Cortex of kidney (tissue), 1 donor: ENCODE measurements at places on chromosomes 16 and 17.

DNA sequence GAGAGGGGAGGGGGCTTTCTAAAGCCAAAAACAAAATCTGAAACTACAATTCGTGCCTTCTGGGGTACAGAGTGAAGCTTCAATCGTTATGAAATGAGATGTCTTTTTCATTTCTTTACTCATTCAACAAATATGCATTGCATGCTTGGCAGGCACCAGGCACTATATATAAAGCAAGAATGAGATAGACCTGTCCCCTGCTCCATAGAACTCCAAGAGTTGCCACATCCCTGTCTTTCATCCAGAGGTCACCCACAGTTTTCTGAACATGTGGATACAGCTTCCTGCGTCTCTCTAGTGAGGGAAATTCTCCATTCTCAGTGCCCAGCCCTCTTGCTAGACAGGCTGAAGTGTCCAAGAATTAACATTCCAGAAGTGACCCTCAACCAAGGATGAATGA is 343.2 kb upstream of the MAF start:
- no peak for DNase-seq

GRCh38 chr17:34672176-34672785 is 92.9 kb downstream of the TMEM132E start:
- DNase-seq, result no peak

DNA sequence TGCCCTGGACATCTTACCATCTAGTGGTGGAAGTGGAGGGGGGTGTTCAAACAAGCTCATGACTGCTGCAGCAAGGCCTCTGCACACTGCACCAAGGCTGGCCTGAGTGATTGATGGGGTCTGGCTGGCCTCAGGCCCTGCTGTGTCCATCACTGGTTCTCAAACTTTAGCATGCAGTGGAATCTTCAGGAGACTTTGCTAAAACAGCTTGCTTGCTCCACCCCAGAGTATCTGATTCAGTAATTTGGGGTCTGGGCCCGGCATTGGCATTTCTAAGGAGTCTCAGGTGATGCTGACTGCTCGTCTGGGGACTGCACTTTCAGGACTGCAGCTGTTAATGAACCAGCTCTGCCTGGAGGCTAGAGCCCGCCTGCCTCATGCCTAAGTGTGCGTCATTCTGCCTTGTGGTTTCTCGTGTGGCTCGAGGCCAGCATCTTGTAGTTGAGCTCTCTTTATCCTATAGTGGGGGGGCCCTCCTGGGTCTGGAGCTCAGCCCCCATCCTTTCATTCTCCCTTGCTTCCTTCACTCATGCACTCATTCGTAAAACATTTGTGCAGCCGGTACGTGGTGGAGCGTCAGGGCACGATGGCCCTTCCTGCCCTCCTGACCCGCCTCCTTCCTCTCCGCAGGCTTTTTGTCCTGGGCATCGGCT is 4.1 kb downstream of the MGAT5B start:
- DNase-seq, result no peak

DNA sequence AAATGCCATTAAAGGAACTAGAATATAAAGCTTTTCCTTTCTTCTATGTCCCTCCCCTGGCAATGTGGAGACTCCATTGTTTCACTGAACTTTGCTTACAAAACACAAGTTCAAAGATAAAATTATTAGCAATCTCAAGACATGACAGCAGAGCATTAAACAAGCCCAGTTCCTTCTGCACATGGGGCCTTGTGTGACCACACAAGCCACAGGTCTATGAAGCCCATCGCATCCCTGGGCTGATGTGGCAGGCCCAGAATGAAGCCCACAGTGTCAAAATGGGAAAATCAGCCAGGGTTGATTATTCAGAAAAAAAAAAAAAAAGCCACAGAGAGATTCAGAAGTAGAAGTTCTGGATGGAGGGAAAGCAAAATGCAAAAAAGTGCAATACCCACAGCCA is 12.9 kb upstream of the SLC39A11 start:
- DNase-seq, result no peak

DNA sequence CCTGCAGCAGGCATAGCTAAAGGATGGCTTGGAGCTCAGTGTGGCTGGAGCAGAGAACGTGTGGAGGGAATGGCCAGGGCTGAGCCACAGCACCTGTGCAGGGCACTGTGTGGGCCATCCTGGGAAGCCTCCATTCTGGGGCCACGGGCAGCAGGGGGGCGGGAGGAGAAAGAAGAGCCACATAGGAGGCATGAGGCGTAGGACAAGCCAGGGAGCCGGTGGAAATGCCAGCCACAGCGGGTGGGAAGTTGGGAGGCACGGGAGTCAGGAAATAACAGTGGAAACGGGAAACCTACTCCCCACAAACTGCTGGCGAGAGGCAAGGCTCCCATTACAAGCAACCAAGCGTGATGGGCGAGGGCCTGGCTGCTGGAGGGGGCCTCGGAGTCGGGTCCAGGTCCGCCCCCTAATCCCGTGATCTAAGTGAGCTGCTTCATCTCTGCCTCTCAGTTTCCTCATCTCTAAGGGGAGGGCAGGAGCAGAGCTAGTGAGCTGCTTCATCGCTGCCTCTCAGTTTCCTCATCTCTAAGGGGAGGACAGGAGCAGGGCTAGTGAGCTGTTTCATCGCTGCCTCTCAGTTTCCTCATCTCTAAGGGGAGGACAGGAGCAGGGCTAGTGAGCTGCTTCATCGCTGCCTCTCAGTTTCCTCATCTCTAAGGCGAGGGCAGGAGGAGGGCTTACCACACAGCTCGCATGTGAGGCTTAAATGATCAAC is 104.9 kb downstream of the ADCY9 start:
- no peak for DNase-seq

DNA sequence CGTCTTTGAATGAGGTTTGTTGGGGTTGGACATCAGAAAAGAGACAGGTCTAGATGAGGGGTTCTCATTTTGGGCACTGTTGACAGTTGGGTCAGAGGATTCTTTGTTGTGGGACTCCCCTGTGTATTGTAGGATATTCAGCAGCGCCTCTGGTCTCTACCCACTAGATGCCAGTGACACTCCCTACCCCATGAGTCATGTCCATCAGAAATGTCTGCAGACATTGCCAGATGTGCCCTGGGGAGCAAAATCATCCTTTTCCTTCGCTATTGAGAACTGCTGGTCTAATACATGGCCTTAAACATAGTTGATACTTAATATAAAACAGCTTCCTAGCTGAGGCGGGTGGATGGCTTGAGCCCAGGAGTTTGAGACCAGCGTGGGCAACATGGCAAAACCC is 3.1 kb downstream of the ABAT start:
- no peak for DNase-seq

DNA sequence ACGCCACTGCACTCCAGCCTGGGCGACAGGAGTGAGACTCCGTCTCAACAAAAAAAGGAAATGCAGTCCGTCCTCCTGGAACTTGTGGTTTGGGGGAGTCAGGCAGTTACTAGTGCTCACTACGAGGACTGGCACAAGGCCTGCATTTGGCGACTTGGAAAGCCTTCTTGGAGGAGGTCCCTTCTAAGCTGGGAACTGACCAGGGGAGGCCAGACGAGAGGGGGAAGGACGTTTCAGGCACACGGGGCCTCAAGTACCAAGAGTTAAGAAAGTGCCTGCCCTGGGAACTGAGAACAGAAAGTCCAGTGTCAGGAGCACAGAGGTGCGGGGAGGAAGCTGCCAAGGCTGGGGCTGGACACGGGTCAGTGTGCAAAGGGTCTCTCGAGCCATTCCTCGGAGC is 89.9 kb downstream of the ABR start:
- no peak for DNase-seq

GRCh38 chr16:69745959-69746358 is 8.8 kb downstream of the NOB1 start:
- DNase-seq, result no peak
